ENCODE measurements at places on chromosomes 2 and 18.

DNA sequence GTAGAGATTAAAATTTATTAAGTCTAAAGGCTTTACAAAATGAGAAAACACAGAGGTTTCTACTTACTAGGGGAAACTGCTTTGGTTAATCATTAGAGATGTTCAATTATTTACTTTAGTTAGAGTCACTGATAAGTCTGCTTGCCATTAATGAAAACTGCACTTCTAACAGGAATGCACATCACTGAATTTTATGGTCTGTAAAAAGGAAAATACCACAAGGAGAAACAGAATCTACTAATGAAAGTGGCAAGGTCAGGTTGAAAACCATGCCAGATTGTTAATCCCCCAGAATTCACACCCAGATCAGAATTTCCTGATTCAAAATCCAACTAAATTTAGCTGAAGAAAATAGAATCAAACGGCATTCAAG is 90.5 kb upstream of the GRB14 start:
- DNase-seq, result no peak

DNA sequence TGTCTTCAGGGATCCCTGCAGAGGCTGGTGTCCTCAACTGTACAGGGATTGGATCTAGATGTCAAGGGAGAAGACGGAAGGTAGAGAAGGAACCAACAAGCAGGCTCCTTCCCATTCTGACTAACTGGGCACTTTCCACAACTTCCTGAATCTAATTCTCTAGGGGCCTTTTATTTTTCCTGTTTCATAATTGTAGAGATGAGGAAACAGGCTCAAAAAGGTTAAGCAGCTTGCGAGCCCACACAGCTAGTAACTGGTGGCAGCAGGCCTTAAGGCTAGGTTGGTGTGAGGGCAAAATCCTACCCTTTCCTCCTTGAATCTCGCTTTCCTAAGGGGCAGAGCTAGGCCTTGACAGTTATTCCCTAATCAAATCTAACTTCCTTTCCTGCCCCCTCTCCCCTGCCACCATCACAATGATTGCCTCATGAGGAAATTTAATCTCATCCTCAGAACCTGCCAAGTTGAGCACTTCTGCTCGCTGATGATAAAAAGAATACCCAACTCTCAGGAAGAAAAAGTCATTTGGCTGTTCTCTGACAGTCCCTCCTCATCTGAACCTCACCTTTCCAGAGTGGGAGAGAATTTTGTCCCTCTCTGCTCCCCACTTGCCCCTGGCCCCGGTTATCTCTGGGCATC is 35.7 kb upstream of the POLE4 start:
- no peak for DNase-seq

GRCh38 chr2:240732184-240732583 is 40.5 kb downstream of the AQP12A start:
- no peak for DNase-seq

- no peak for DNase-seq
These were observed 13.1 kb upstream of the LGALSL start for GRCh38 chr2:64440843-64441242.

- no peak for DNase-seq
These were observed 118.2 kb upstream of the ZNF516 start for GRCh38 chr18:76613053-76613754.

DNA sequence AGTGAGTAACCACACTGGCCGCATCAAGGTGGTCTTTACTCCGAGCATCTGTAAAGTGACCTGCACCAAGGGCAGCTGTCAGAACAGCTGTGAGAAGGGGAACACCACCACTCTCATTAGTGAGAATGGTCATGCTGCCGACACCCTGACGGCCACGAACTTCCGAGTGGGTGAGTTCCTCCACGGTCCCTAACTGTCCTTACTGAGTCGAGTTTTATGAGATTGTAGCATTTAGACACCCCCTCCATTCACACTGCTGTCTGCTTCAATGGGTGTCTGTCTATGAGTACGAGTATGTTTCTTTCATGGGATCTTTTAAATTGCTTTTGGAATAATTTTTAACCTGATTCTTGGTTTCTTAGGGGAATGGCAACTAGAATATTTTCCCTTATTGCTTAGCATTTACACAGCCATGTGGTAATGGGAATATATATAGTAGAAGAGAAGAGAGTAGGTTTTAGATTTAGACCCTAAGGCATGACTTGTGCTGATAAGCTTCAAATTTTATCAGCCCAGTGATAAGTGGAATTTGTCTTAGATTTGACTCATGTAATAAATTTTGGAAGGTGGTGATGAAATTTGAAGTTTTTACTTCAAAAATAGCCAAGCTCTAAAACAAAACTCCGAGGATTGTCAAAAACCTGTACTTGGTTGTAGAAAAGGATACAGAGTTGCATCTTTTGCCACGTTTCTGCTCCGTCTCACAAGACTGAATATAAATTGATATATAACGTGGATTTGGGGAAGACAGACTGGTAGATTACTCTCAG is 188.2 kb downstream of the LTBP1 start:
- DNase-seq, result no peak

DNA sequence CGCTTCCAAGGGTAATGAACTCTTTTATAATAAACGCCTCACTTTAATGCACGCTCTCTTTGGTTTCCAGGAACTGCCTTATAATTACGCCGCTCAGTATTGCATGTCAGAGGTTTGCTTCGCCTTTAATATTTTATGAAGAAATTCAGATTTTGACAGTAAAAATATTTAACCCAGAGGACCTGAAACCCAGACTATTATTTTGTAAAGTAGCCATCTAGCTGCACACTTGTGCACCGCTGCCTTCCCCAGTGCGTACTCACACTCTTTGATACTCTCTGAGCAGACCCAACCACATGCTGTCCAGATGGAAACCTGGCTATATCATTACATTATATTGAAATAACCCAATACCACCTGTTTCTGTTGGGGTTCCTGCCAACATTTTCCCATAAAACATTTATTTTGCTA is 270.1 kb downstream of the C1D start:
- no peak for DNase-seq

- no peak for DNase-seq
These were observed 680 bp upstream of the LBH start for GRCh38 chr2:30230497-30231211.

DNA sequence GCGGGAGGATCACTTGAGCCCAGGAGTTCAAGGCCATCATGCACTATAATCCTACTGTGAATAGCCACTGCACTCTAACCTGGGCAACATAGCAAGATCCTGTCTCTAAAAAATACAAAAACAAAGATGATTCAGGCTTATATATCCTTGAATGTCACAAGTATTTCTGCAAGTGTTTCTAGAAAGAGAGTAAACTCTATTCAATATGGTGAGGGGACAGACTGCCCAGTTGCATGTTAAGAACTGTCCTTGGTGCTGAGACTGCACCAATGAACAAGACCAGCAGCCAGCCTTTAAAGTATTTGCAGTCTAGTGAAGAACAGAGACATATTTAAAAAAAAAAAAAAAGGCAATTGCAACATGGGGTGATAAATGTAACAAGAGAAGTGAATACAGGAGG is 16.4 kb downstream of the MAP3K19 start:
- no peak for DNase-seq

GRCh38 chr2:174683392-174683759 is 80.9 kb downstream of the CHRNA1 start:
- DNase-seq, result no peak

GRCh38 chr18:29418136-29418535 is 1241.2 kb upstream of the CDH2 start:
- no peak for DNase-seq

GRCh38 chr2:128396946-128397345 is 78.3 kb upstream of the HS6ST1 start:
- no peak for DNase-seq

- DNase-seq, result no peak
These were observed 846.4 kb upstream of the ZEB2 start for GRCh38 chr2:145366341-145366740.

- DNase-seq, result no peak
These were observed 60.6 kb downstream of the INHBB start for GRCh38 chr2:120406566-120406965.

DNA sequence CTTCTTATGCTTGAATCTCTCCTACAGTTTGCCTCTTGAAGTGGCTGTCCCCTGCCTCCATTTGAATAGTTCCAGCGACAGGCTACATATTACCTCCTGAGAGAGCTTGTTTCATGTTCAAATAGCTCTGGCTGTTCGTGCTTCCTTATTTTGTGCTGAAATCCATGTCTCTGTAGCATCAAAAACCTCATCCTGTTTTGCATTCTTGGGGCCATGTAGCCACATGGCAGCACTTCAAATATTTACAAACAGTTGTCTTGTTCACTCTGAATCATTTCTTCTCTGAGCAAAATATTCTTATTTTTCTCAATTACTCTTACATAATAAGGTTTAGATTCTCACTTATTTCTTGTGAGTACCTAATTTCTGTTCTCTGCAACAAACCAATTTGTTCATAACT is 1243.1 kb upstream of the NXPH2 start:
- no peak for DNase-seq

DNA sequence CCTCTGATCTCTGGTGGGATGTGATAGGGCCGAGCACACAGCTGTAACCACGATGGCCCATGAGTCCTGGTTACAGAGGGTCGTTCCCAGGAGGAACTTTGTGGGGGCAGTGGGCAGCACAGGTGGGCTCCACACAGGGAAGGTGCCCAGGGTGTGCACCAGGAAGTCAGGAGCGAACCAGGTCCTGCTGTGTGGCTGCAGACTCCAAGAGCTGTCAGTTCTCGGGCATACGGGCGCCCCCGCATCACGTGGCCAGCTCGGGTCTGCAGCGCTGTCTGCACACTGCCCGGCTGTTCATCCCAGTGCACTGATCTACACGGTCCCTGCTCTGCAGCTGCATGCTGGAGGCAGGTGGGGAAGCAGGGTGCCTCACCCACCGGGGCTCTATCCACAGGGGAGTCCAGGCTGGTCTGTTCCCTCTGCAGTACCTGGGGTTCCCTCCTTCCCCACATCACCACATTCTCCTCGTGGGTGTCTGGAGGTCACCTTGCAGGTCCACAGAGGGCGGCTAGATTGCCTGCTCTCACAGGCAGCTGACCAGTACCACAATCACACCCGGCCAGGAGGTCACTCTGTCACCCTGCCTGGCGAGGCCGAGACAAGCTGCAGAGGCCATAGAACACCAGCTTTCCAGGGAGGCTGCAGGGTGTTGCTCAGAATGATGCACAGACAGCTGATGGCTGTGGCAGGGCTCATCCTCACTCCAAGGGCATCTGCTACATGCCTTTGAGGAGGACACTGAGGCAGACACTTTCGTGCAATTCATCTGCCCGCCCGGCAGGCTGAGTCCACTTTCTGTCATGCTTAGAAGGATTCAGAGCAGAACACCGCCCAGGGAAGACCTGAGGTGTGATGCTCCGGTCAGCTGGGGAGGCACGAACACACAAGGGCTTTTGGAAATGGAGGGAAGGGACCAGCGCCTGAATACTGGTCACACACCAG is 202.7 kb downstream of the EIPR1 start:
- no peak for DNase-seq

DNA sequence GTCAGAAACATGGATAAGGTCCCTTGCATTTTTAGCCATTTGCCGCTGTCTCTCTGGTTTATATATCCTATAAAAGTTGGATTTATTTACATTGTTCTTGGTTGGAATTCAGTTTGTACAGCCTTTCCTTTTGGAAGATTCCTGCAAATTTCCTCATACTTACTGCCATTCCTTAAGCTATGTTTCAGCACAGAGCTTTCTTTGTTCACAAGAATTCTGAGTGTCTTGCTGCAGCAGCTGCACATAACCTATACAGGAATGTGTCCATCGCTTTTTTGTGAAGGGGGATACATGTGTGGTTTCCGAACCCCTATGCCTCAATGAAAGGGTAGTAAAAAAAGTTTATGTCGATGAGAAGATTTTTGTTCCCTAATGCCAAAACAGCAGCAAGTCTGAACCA is 48.3 kb upstream of the CCDC68 start:
- DNase-seq, result no peak

GRCh38 chr2:62144689-62145477 is 51.0 kb upstream of the B3GNT2 start:
- DNase-seq, result no peak

- no peak for DNase-seq
These were observed 3.7 kb upstream of the ATG16L1 start for GRCh38 chr2:233247744-233248143.

- DNase-seq, result no peak
These were observed 122.0 kb downstream of the SPTBN1 start for GRCh38 chr2:54577944-54578647.

- no peak for DNase-seq
These were observed 122.7 kb upstream of the GCFC2 start for GRCh38 chr2:75833386-75833785.

DNA sequence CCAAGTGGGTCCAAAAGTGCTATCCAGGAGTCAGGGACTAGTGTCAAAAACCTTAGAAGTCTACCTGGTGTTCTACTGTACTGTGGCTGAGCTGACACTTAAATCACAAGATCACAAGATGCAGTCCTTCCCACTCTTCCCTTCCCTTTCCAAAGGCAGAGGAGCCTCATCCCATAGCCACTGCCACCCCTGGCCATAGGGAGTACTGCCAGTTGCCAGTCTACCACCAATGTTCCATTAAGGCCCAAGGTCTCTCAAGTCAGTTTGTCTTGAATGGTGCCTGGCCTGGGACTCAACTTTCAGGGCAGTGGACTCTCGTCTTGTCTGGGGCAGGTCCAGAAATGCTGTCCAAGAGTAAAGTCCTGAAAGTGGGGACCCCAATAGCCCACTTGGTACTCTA is 585.6 kb downstream of the NUP35 start:
- DNase-seq, result no peak

GRCh38 chr2:96374211-96374951 is 38.8 kb downstream of the NCAPH start:
- no peak for DNase-seq

- DNase-seq, result no peak
These were observed 78.4 kb downstream of the MARCHF4 start for GRCh38 chr2:216293883-216294282.

DNA sequence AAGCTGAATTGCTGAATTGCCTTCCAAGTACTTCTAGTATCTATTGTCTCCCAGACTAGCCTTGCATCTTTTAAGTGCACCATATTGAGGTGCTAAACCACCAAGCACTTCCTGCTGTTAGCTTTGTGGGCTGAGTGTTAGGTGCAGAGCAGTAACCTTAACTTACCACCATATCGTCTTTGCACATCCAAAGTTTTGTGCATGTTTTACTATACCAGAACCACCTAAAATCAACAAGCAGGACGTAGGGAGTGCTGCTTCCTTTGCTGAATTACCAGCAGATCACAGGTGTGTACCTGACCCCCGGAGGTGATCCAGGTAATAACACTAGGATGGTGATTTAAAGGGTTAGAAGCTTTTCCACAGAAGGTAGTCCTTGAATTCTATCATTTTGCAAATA is 359.9 kb upstream of the HNRNPA3 start:
- DNase-seq, result no peak

- no peak for DNase-seq
These were observed 152.5 kb upstream of the HAAO start for GRCh38 chr2:42944779-42945415.

- DNase-seq, result no peak
These were observed 20.4 kb upstream of the DOK6 start for GRCh38 chr18:69380324-69380723.

- DNase-seq, result no peak
These were observed 69.8 kb upstream of the TANK start for GRCh38 chr2:161090411-161090810.

DNA sequence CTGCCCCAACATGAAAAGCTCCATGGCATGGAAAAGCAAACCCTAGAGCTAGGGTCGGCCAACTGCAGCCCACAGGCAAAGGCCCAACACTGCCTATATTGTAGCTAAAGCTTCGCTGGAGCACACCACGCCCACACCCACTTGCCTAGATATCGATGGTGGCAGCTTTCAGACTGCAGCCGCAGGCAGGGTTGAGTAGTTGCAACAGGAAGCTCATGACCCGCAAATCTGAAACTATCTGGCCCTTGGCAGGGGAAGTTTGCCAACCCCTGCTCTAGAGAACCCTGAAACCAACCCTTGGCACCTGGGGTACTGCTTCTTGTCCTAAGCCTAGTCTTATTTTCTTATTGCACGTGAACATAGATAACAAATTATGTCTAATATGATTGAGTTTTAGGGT is 250.0 kb downstream of the SOX11 start:
- DNase-seq, result no peak
